Tongue (tissue), 3 donors: ENCODE measurements at places on chromosomes 5 and 9.

- no peak for DNase-seq
Observed at GRCh38 chr9:73125651-73126050, 26.0 kb upstream of the ANXA1 start.

- DNase-seq, result peak; percentile 78
Observed at GRCh38 chr9:36748322-36748899, 175.7 kb downstream of the MELK start.

GRCh38 chr9:16883586-16883985, 13.1 kb upstream of the BNC2 start:
- no peak for DNase-seq

- DNase-seq, result no peak
Observed at GRCh38 chr9:133629221-133630110, 6.7 kb upstream of the DBH start.
